T-helper 22 cell (primary cell): ENCODE measurements at places on chromosomes 4 and X.

DNA sequence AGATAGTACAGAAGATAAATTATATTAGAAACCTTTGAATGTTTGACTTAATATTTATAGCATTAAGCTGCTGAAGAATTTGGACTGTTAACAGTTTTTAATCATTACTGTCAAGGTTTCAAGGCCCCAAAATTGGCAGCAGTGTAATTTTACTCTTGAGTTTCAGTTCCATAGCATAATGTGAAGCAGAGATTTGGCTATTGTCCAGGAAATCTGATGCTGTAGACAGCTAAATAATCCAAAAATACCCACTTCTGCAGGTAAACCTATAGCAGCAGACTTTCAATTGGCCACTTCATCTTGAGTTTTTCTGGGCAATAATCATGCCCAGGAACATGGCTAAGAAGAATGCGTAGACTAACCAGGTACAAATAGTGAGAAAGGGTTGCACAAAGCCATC lies 85.0 kb downstream of the RCHY1 start:
- DNase-seq, result no peak

DNA sequence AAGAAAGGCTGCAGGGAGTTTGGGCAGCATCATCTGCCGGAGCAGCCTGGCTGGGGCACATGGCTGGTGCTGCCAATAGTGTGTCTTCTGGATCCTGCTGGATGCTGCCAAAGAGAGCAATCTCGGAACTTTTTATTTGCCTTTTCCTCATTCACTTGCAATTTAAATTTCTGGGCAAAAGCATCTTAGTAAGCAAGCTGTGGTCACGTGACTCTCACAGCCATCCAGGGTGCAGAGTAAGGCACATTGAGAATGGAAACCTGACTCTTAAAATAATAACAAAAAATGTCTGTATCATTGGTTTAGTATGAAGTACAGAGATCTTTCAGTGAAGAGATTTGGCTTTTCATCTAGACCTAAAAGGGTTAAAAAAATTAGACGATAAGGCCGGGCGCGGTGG lies 910.3 kb downstream of the STIM2 start:
- DNase-seq, result no peak

DNA sequence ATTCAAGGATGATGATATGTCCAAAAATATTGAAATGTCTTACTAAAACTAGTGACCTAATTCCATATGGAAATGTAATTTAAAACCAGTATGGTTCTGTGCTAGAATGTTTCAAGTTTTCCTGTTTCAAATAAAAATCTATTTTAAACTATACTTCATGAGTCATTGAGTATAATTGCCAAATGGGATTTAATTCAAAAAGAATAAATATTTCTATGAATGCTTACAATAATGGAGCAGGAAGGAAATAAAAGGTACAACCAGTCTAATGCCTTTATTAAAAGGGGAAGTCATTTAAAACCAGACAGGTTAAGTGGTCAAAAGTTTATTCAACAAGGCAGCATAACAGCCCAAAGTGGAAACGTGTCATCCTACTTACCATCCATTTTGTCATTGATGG lies 2347.1 kb downstream of the PCDH7 start:
- no peak for DNase-seq

- no peak for DNase-seq
These were observed 13.3 kb downstream of the OPHN1 start for GRCh38 chrX:68419975-68420374.

DNA sequence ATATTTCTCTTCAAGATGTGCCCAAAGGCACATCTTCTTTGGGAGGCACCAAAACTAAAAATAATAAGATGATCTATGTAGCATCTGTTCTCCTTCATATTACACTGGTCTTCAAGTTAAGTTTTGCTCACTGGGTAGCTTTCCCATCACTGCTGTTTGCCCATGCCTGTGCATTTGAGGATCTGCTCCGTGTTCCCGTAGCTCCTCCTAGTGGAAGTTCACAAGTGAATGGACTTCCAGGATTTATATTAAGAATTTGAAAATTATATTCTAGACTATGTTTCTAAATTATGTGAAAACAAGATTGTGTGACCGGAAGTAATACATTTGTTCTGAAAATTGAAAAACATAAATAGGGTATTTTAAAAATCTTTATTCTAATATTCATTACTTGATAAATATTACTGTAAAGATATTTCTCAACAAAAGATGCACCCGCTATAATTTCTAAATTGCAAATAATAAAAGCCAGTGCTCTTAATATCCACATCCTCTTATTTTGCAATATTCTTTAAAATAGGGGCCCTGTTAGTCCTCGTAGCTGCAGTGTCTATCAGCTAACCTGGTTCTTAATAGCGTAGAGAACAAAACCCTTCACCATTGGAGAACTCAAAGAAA lies 147.7 kb downstream of the RBM46 start:
- DNase-seq, result no peak

GRCh38 chr4:139754938-139755337 lies 89.3 kb downstream of the MGST2 start:
- DNase-seq, result no peak

DNA sequence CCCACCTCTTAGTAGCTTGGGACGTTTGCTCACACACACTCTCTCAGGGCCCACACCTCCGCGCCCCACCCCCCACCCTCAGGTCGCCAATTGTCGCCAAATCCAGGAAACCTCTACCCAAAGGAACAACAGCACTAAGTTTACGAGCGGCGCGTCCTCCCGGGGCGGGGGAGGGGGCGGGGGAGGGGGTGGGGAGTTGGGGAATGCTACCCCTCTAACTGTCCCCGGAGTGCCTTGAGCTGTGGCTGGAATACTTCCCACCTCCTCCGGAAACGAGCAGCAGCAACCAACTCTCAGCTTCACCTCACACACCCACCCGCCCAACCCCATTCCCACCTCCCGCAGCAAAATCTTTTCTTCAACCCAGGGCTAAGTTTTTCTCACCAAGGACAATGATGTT lies 135.6 kb upstream of the ZIC3 start:
- DNase-seq, result no peak

GRCh38 chr4:171785388-171785787 lies 27.8 kb upstream of the GALNTL6 start:
- DNase-seq, result no peak
